SK-MEL-5 (cell line): ENCODE measurements at places on chromosomes 3 and 15.

GRCh38 chr3:190336516-190337189 is 14.4 kb upstream of the CLDN1 start:
- no peak for DNase-seq

DNA sequence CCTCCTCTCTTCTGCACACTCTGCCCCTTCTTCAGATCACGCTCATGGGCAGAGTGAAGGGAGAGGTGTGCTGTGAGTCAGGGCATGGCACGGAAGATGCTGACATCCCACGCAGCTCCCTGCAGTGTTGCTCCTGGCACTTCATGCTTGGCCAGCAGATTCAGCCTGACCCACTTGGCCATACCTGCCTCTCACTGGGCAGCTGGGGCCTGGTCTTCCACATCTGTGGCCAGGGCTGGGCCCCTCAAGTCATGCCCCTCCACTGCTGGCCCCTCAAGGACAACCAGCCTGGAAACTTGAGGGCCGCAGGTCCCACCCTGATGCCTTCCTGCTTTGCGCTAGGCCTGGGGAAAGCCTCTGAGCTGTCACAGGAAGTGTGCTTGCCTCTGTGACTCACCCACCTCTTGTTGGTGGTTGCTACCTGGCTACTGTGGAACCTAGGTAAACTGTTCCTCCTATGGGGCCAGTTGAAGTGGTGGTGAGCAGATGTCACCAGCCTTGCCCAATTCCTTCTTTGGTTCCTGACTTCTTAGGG is 48.7 kb downstream of the BSN start:
- no peak for DNase-seq

DNA sequence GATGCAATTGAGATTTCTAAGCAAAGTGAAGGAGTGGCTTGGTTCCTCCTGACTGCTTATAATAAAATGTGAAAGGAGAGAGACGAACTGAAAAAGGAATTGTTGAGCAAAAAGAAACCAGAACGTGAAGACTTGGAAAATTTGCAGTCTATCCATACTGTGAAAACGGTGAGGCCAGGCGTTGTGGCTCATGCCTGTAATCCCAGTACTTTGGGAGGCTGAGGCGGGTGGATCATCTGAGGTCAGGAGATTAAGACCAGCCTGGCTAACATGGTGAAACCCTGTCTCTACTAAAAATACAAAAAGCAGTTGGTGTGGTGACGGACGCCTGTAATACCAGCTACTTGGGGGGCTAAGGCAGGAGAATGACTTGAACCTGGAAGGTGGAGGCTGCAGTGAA is 56.7 kb upstream of the TSPAN3 start:
- no peak for DNase-seq

DNA sequence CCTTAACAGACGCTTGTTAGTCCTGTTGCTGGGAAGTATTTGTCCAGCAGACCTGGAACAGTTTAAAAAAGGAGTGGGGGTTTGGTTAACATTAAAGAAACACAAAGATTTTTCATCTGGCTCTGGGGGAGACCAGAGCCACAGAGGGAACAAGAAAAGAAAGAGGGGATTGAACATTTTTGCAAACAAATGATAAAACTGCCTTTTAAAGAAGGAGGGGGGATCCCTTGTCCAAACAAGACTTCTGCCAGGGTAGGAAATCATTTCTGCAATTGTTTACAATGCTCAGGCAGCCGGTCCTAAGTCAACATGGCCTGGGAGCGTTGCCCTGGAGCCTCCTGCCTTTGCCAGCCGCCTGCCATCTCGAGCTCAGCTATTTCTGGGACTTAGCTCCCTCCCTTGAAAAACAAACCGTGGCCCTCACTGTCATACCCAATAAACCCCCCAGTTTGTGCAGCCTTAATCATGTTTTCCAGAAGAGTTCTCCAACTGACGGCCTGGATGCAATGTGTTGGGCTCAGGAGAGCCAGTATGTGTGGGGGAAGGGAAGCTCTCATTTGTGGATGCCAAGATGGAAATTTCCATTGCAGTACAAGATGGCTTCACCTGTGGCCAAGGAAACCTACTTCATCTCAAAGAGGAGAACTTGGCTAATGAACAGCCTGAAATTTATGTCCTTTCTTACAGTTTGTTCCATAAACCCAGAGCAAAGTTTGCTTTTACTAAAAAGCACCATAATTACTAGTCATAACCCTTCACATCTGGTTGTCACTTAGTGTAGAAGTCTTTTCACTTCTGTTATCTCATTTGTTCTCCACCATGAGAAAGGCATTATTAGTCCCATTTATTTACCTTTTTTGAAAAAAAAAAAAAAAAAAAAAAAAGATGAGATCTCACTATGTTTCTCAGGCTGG is 75.9 kb upstream of the RNU6-1 start:
- DNase-seq, result no peak

DNA sequence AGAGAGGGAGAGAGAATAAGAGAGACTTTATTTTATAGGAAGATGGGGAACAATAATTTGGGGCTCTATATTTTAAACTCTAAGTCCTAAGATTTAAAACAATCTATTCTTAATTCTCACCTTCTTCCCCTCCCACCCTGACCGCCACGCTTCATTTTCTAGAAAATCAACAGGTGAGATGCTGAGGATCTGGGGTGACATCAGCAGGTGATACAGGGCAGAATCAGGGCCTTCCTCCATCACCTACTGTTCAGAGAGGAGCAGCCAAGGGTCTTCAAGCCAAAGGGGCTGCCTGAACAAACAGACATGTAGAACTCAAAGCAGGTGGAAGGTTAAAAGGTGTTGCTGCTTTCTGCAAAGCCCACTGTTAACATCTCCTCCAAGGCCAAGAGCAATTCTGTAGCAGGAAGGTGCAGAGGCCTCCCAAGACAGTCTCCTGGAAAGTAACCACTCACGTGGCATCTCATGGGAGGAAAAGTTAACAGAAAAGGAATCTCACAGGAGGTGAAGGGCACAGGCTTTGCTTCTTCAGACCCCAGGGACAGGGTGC is 183.6 kb upstream of the TLE3 start:
- no peak for DNase-seq

DNA sequence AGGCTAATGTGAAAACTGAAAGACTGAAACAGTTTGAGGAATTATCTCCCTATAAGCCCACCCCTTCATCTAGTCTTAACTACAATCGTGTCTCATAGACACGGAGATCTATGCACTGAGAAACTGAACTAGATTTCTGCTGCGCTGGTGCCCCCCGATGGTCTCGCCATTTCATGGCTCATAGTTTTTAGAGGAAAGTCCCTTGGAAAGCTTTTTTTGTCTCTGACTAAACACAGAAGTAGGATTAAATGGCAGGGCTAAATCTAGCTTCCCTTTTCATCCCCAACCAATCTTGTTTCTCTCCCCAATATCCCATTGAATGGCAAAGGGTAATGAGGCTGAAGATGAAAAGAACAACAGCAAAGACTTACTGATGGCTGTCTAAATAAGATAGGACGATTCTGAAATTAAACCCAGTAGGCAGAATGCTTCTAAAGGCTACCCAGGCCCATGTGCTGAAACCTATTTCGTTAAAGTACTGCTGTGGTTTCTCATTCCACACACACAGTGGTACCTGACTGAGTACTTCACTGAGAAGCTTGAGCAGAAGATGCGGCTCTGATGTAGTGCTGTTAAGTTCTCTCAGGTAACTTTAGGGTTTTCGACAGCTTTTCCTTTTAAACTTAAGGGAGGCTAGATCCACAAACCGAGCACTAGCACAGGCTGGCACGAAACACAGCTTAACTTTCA is 142.7 kb downstream of the GADL1 start:
- peak; percentile 17 for DNase-seq

- no peak for DNase-seq
These were observed 269.4 kb upstream of the ROPN1 start for GRCh38 chr3:124261306-124261705.

DNA sequence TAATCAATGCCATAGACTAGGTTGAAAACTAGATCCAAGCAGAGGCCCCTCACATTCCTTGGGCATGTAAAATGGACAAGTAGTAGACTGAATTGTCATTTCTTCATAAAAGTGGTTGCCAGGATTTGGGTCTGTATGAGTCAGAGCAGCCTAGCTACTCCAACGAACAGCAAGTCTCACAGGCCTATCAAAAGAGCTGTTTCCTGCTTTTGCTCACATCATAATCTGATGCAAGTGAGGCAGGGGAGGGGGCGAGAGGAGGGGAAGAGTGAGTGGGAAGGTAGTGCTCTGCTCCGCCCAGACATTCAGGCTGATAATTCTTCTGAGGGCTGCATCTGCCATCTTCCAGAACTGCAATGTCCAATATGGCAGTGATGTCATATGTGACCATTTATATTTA is 228.9 kb upstream of the PRICKLE2 start:
- no peak for DNase-seq

- DNase-seq, result no peak
These were observed 78.9 kb downstream of the RBPMS2 start for GRCh38 chr15:64696481-64696880.

GRCh38 chr3:54139630-54140029 is 17.3 kb downstream of the CACNA2D3 start:
- no peak for DNase-seq

DNA sequence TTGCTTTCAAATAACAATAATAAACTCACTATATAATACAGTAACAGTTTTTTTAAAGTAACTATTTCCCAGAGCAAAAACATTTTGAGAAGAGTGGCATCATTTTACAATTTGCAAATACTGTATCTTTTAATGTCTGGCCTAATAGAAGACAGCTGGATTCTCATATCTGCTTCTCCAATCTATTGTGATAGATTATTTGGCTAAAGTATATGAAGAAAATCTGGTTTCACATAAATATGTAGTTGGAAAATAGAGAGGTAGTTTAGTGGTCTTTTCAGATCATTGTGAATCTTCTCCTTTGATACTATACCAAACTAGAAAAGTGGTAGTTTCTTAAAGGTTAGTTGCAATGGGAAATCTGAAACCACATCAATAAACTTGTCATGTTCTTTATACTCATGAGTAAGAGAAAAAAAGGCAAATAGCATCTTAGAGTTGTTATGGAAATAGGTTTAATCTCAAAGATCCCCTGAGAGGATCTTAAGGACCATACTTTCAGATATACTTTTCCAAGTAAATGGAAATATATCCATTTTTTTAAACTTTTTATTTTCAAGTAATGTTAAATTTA is 124.8 kb upstream of the NR2E3 start:
- DNase-seq, result no peak

DNA sequence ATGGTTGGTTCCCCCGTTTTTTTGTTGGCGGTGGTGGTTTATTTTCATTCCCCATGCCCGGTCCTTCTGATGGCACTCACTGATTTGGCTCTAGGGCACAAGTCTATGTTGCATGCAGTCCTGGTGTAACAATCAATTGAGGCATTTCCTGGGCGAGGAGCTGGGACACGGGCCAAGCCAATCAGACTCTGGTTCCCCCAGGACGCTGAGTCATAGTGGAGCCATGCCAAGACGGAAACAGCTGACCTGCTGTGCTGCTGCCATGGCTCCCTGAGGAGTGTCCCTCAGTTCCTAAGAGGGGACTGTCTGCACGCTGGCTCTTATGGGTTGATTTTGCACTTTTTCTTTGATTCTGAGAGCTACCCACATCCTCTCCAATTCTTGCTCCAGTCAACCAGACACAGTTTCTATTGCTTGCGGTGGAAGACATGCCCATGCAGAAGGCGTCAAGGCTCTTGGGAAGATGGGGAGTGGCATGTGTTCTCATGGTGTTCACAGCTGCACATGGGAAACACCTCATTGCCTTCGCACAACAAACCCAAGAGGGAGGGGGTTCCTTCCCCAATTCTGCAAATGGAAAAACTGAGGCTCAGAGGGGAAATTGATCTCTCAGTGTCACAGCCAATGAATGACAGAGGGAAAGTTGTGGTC is 28.3 kb upstream of the ALDH1L1 start:
- peak; percentile 84 for DNase-seq

- DNase-seq, result no peak
These were observed 161.8 kb upstream of the NECTIN3 start for GRCh38 chr3:110909839-110910238.

DNA sequence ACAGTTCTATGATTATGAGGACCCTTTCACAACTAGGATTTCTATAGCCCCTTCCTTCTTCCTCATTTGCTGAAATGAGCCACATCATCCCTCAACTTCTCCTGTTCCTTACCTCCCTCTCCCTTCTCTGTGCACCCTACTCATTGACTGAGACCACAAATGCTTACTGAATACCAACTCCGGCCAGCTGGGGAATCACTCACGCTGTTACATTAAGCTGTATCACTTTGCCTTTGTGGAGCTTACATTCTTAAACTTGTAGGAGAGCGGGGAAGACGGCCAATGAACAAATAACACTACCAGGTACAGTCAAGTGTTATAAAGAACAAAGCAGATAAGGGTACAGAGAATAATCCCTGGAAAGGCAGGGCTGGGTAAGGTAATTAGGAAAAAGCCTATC is 5.7 kb downstream of the SUCLG2 start:
- DNase-seq, result no peak

GRCh38 chr15:51935466-51936104 is 36.0 kb downstream of the LEO1 start:
- DNase-seq, result no peak

DNA sequence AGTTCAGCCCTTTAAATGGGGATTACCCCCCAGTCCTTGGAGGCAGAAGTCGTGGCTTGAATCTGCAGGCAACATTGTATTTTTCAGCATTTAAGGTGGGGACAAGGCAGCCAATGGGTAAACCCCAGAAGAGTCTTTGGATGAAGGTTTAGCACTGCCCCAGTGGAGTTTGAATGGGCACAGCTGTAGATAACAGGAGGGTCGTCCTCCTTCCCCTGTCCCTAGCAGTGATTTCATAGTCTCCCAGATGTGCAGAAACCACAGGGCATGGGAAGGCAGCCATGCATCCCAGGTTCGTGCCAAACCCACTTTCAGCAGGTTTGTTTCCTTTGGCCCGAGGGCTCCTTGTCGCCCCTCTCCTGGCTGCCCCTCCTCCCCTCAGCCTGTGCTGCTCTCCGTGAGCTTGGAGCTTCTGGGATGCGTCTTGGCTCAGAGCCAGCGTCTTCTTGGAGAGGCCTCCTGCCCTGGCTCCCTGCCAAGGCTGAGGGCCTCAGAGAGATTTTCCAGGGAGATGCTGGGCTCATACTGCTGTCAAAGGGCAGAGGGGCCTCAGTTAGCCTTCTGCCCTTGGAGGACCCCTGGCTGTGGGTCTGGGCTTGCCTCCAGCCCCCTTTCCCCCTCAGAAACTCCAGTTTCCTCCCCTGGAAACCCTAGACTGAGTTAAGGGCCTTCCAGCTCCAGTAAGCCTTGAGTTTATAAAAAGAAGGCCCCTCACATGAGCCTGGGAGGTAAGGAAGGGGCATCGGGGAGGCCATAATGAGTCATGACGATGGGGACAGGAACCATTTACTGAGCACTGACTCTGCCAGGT is 48.9 kb upstream of the POLG start:
- DNase-seq, result peak; percentile 49
